ENCODE measurements at places on chromosomes 5 and 9. TPM values are rescaled to one million over a fixed set of nuclear protein-coding genes. Genes with fewer than 3 reads are reported as not detected.
A peak's percentile ranks its signal among the peaks of the same experiment; 100 is the strongest.

ADGRD2 gene
- not detected for total RNA-seq

SMIM32 gene
- total RNA-seq, result not detected

DNA sequence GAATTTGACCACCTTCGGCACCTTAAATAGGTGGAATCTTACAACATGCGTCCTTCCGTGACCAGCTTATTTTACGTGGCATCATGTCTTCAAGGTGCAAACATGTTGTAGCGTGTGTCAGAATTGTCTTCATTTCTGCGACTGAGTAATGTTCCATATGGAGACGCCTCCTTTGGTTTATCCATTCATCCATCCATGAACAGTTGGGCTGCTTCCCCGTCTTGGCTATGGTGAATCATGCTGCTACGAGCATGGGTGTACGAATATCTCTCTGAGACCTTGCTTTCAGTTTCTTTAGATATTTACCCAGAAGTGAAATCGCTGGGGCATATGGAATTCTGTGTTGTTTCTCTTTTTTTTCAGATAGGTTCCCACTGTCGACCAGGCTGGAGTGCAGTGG lies 391.9 kb upstream of the IRX2 start:
- DNase-seq, result no peak

GRCh38 chr9:72440992-72441847 lies 76.2 kb upstream of the ZFAND5 start:
- peak; percentile 46 for DNase-seq

- DNase-seq, result peak; percentile 54
Measured at GRCh38 chr5:145246961-145247744, 588.0 kb downstream of the PRELID2 start.
